ENCODE measurements at places on chromosomes 2 and 18.
A peak's percentile ranks its signal among the peaks of the same experiment; 100 is the strongest.

DNA sequence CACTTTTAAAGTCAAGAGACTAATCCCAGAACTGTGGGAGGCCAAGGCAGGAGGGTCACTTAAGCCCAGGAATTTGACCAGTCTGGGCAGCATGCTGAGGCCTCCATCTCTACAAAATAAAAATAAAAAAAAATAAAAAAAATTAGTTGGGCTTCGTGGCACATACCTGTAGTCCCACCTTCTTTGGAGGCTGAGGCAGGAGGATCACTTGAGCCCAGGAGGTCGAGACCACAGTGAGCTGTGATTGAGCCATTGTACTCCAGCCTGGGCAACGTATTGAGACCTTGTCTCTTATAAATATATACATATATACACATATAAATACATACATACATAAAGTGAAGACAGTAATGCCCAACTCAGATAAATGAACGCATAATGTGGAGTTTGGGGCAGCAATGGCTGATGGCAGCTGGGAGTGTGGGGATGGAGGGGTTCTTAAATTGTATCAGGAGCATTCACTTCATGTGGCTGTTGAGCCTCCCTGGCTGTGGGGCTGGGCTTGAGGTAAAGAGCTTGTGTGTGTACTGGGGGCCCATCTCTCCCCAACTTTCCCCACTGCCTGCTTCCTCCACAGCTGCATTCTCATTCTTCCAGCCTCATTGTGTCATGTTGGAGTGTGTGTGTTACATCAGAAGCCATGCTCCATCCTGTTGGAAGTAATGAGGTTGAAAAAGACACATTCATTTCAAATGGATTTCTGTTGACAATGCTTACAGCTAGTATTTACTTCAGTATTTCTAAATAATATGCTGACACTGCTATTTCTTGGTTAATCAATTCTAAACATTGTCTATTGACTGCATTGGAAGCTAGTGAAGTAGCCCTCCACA, 96.5 kb upstream of the HS6ST1 start:
- DNase-seq, result no peak

DNA sequence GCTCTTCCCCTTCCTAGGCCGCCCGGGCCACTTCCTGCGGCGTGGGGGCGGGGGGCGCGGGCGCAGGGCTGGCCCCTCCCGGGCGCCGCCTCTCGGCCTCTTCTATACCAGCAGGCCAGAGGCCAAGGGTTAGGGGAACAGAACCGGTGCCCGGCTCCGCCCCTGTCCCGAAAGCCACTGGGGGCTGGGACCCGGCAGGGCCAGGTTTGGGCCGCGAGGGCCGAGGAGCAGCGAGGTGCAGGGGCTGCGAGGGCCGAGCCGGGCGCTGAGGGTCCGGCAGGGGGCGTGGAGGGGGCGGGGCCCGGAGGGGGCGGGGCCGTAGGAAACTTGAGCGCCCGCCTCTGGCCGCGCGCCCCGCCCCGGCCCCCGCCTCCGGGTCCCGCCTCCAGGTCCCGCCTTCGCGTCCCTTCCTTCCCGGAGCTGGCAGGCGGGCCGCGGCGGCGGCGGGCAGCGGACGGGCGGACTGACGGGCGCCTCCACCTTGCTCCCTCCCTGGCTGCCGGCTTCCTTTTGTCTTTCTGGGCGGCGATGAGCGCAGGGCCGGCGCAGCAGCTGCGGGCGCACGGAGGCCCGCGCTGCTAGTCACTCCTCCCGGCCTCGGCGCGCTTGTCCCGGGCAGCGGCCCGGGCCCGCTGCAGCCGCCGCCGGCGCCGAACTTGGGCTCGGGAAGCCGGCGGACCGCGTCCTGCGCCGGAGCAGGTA, at the start of gene HPCAL1:
Gene HPCAL1 (plus strand): TSS at position 426 of the 702 bp plus-strand sequence. CDS start 116,854 bp downstream, outside the sequence.
- peak; percentile 82 for DNase-seq

DNA sequence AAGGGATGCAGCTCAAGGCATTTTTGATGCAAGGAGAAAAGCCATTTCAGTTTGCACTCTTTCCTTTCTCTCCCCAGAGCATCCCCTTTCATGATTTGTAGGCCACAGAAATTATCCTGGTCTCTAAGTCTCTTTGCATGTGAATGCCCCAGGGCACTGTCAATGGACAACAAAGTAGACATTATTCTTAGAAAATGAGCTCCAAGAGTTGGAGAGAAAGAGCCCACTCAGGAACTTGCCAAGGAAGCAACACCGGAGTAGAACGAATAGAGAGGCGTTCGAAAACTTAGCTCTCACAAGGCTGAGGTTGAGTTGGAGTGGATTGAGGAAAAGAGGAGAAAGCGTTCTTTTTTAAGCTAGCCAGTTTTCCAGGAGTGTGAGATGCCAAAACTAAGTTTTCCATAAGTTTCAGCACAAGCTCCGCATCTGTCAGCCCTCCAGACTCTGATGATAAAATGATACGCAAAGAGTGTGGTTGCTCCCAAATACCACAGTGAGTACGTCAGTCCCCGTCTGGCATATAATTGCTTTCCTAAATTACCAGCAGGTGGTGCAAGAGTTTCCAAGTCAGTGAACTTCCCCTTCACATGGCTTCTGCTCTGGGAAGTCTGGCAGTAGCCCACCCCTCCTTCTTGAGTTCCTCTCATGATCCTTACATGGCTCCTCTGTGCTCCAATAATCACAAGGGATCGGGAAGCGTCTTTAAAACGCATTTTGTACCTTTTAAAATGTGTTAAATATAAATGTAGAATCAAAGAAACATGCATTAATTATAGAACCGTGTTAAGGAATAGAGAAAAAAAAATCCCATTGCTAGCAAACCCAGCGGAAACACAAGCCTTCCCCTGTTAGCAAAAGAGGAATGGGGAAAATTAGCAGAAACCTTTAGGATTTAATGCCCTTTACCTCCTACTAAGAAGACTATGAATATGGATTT, 1060.6 kb upstream of the FANCL start:
- DNase-seq, result peak; percentile 42

- peak; percentile 59 for DNase-seq
Observed at GRCh38 chr2:223692191-223692947, 90.2 kb upstream of the SCG2 start.

DNA sequence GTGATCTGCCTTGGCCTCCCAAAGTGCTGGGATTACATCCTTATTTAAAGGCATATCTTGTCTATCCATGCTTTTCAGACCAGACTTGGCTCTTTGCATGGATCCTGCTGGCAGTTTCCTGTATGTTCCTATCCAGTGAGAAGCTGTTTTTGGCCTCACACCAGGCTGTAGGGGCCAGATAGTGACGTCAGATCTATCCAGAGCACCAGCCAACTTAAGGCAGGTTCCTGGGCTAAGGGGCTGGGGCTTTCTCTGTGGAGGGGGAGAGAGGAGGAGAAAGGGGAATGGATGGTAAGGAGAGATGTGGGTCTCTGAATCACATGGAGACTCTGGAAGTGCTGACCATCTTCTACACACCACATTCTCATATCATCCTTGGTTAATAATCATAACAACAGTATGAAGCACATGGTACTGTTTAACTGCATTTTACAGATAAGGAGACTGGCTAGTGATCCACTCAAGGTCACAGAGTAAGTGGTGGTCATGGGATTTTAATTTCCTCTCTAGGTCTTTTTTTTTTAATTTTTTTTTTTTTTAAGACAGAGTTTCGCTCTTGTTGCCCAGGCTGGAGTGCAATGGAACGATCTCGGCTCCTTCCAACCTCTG, 2.0 kb upstream of the FAM117B start:
- DNase-seq, result no peak

GRCh38 chr2:85435981-85436835, 17.7 kb downstream of the SH2D6 start:
- DNase-seq, result no peak

GRCh38 chr2:179543361-179543901, 278.8 kb upstream of the SESTD1 start:
- DNase-seq, result no peak

- no peak for DNase-seq
Observed at GRCh38 chr18:65792456-65793074, 41.8 kb downstream of the CDH7 start.

- no peak for DNase-seq
Observed at GRCh38 chr18:45828917-45829811, 3.7 kb downstream of the SIGLEC15 start.

- DNase-seq, result no peak
Observed at GRCh38 chr2:122172812-122173211, 417.4 kb downstream of the TSN start.

- no peak for DNase-seq
Observed at GRCh38 chr2:240420206-240421104, 15.0 kb upstream of the GPC1 start.

- no peak for DNase-seq
Observed at GRCh38 chr2:44347526-44347925, 13.8 kb downstream of the PREPL start.

DNA sequence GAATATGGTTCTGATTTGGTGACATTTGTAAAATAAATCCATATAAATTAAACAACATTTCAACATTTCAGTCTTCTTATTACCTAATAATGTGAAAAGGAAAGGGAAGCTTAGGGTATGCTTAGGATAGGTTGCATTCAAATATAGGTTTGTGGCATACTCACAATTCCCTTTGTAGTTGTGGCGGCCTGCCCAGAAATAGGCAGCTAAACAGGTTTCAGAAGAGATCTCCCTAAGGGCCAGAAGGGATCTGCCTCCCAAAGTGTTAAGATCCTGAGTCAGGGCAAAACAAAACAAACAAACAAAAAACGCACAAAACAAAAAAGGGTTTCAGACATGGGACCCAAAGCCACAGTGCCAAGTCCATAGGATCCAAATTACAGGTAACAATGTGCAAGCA, 41.4 kb upstream of the TCF7L1 start:
- DNase-seq, result no peak

DNA sequence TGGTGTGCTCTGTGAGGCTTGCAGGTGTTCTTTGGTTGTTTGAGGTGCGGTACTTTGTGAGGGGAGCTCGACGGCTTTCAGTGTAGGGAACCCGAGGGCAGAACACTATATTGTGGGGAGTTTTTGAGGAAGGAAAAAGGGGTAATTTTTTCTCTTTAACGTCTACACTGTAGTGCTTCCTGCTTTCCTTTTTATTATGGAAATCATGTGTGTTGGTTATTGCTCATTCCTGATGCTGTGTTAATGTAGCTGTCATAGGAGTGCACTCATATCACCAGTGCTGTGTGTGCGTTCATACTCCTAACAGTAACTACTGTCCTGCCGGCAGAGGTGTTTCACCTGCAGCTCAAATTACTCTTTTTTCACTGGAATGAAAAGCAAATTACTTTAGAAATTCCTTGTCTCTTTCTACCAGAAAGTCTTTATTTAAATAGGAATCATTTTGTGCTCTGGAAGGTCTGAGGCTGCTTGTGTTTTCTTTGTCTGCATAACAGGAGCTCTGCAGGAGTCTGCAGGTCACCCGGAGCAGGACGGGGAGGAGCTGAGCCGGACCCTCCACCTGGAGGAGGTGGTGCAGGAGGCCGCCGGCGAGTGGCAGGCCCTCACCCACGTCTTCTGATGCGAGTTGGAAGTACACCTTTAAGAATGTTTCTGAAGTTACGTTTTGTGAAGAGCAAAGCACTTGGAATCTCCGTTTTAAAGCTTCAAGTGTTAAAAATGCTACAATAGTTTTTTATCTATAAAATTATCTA, 145.5 kb downstream of the ZNF236 start:
- DNase-seq, result no peak

- no peak for DNase-seq
Observed at GRCh38 chr2:17251171-17251570, 267.1 kb downstream of the RAD51AP2 start.

DNA sequence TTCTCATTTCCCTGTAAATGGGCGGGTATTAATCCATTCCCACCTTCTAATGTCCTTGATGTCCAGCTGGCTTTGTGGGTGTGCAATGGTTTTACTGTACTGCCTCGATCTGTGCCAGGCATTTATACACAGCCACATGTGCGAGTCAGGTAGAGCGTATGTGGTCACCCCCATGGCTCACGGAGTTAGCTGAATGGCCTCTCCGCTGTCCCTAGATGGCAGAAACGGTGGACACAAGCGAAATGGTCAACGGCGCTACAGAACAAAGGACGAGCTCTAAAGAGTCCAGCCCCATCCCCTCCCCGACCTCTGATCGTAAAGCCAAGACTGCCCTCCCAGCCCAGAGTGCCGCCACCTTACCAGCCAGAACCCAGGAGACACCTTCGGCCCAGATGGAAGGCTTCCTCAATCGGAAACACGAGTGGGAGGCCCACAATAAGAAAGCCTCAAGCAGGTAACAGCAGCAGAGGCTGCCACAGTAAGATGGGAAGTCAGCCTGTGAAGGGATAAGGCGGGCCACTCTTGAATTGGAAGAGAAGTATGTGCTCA, 59.1 kb upstream of the EML6 start:
- DNase-seq, result no peak

GRCh38 chr2:95091885-95092555, 29.6 kb downstream of the MRPS5 start:
- no peak for DNase-seq

- no peak for DNase-seq
Observed at GRCh38 chr18:62566199-62566598, 43.4 kb downstream of the ZCCHC2 start.

DNA sequence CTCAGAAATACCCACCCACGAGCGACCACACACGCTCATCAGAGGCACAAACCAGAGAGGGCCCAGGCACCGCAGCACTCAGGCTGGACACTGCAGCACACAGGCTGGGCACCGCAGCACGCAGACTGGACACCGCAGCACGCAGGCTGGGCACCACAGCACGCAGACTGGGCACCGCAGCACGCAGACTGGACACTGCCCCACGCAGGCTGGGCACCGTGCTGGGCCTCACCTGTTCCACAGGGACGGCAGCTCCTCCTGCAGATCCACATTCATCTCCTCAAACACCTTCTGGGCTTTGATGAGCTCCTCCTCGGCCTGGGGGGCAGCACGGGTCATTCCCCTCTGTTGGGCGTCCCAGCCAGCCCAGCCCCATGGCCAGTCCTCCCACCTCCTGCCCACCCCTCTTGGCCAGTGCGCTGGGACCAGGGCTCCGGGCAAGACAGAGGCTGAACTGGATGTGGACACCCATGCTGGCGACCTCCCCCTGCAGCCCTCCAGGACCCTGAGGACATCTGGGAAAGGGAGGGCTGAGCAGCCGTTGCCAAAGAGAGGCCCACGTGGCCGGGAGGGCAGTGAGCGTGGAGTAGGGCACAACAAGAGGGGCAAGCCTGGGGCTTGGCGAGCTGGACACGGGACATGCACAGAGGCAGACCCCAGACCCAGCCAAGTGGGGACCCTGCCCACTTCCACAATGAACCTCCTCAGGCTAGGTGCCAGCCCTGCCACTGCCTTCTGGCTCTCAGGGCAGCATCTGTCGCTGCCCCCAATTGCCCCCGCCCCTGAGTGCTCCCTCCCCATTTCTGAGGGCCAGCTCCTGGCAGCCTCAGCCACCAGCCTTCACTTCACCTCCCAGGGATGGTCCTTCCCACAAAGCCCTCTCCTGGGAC, 43.0 kb downstream of the BIN1 start:
- no peak for DNase-seq

GRCh38 chr18:22433956-22434355, 16.2 kb upstream of the CTAGE1 start:
- no peak for DNase-seq

- DNase-seq, result no peak
Observed at GRCh38 chr2:180520921-180521581, 459.4 kb upstream of the UBE2E3 start.

- no peak for DNase-seq
Observed at GRCh38 chr2:104213758-104214157, 640.2 kb upstream of the POU3F3 start.
